Fibroblast of skin of left biceps (primary cell): ENCODE measurements at places on chromosomes 13 and 19.

DNA sequence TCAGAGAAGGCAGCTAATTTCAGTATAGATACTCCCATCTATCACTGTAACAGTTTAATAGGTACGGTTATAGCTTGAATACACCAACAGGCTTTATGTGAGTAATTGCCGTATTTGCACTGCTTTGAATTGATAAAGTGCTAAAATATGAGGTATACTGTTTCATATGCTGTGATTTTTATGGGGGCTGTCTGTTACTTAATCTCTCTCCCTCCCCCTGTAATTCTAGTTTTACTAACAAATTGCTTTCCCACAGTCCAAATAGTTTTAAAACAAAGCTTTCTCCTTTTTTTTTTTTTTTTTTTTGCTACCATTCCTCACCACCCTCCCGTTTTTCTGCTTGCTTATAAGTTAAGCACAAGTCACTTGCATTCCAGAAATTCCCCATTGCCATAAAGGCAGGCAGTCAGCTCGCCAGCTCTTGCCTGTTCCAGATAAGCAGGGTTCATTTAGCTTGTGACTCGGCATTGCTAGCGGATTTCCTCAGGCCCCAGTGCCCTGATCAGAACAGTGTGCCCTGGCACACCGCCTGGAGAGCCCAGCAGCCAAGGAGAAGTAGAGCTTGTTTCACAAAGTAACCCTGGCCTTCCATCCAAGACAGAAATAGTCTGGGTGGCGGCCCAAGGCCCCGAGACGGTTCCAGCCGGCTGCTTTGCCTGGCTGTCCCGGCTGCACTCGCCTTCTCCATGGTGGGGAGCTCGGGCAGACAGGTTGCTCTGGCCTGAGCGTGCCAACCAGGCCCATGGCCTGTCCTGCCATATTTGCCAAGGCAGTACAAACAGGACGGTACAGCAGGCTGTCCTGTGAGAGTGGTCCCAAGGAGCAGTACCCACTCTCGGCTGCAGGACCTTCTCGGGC is 43.5 kb upstream of the NPAS1 start:
- DNase-seq: peak; percentile 86

DNA sequence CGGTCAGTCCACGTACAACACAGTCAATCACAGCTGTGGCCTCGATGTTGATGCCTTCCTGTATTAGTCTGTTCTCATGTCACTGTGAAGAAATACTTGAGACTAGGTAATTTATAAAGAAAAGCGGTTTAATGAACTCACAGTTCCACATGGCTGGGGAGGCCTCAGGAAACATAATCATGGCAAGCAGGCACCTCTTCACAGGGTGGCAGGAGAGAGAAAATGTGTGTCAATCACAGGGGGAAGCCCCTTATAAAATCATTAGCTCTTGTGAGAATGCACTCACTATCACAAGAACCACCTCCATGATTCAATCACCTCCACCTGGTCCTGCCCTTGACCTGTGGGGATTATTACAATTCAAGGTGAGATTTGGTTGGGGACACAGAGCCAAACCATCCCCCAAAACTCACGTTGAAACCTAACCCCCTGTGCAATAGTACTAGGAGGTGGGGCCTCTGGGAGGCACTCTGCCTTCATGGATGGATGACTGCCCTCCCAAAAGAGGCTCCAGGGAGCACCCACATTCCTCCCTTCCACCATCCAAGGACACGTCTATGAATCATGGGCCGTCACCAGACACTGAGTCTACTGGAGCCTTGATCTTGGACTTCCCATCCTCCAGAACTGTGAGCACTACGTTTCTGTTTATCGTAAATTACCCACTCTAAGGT is 2.3 kb upstream of the PROZ start:
- DNase-seq: no peak

DNA sequence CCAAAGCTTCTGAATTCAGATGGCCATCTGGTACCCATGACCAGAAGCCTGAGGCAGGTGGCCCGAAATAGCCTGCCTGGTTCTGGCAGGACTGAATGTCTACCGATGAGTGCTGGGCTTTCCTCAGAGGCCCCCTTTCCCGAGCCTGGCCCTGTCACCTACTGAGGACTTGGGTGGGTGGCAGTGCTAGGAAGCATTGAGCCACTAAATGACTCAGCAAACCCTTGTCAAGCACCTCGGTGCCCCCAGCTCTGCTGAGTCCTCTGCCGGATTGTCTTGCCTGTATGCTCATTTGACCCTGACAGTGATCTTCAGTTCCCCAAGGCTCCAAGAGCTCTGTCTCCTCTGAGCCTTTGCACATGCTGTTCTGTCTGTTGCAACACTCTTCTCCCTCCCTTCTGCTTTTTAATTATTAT is 17.9 kb downstream of the PPP1R37 start:
- no peak for DNase-seq

DNA sequence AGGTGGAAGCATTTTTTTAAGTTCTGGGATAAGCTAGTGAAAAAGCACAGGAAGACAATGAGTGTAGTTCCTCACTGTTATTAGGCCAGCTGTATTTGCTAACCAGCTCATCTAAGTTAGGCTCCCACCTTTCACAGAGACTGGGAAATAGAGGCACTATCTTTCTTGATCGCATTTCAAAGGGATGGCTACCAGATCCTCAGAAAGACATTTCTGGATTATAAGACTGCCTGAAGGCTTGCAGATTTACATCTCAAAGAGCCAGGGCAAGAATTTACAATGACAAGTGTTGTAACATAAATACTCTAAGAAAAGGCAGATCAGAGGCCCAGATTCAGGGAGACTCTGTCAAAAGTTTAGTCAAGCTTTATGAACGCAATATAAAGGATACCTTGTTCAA is 1005.5 kb downstream of the PCDH9 start:
- DNase-seq: no peak

- DNase-seq: no peak
Observed at GRCh38 chr19:53161123-53161522, 2.3 kb upstream of the ZNF347 start.

DNA sequence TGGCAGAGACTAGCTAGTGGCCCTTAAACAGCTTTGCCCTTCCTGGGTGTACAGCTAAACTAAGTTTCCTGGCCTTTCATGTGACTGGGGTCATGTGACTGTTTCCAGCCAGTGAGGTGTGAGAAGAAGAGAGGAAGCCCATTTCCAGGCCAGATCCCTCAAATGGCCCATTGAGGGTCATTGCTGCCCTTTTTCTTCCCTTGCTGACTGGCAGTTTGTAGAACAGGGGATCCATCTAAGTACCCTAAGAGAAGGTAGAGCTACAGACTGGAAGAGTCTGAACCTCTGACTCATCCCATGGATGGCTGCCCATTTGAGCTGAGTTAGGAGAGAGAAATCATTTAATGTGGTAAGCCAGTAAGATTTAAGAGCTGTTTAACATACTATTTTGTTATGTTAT is 2.8 kb downstream of the SWSAP1 start:
- peak; percentile 87 for DNase-seq

DNA sequence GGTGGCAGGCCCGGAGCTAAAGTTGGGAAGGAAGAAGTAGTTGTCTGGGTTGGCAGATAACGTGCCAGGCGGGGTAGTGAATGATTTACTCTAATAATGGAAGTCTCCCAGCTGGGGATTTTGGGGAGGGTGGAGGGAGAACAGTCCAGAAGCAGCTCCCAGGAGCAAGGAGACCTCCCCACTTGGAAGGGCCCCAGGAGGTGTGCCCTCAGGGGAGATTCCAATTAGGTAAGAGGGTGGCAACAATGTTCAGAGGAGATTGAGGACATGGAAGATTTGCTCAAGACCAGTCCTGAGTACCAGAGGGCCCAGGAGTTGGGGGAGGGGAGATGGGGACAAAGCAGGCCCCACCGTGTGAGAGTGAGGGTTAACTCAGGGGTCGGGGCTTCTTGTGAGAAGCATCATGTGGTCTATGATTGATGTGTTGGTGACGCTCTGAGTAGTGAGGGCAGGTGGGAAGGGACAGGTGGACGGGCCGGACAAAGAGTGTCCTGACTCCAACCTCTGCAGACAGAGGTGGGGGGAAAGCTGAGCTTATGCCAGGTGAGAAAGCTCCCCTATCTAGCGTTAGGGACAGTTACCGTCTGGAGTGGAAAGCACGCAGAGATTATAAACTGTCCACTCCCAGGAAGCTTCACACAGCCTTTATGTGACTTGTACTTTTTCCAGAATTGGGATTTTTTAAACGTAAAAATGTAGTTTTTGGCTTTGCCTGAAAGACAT is 3.5 kb downstream of the SPINT2 start:
- no peak for DNase-seq

DNA sequence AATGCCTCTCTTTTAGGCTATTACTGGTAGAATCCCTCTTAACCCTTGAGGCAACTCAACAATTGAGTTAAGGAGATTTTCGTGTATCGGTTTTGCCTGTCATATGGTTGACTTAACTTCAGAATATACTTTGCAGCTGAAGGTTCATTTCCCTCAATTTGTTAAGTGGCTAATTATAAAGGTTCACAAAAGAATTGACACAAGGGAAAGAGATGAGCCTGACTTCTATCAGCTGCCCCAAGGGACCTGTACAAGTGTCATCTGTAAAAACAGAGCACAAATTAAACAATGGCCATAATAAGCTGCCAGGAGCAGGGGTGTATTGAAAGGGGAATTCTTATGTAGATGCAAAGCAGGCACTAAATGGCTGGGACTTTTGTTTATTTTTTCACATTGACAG is 334.8 kb upstream of the OBI1 start:
- no peak for DNase-seq
